ENCODE measurements at places on chromosomes 5 and 9. TPM values are rescaled to one million over a fixed set of nuclear protein-coding genes. Genes with fewer than 3 reads are reported as not detected.

GRCh38 chr5:169873642-169874041 lies 106.7 kb downstream of the INSYN2B start:
- DNase-seq = no peak

SLC31A2 gene
- total RNA-seq = 2.3 TPM

GRCh38 chr9:12915366-12915954 lies 140.6 kb downstream of the LURAP1L start:
- DNase-seq = no peak

SH3RF2 gene
- total RNA-seq = not detected

- peak; percentile 54 for DNase-seq
These were observed 5.5 kb upstream of the DPM2 start for GRCh38 chr9:127943011-127943662.

- DNase-seq = no peak
These were observed 617.5 kb upstream of the WWC1 start for GRCh38 chr5:167673942-167674341.

PCDH12 gene
- total RNA-seq = not detected

BRINP1 gene
- not detected for total RNA-seq

DNA sequence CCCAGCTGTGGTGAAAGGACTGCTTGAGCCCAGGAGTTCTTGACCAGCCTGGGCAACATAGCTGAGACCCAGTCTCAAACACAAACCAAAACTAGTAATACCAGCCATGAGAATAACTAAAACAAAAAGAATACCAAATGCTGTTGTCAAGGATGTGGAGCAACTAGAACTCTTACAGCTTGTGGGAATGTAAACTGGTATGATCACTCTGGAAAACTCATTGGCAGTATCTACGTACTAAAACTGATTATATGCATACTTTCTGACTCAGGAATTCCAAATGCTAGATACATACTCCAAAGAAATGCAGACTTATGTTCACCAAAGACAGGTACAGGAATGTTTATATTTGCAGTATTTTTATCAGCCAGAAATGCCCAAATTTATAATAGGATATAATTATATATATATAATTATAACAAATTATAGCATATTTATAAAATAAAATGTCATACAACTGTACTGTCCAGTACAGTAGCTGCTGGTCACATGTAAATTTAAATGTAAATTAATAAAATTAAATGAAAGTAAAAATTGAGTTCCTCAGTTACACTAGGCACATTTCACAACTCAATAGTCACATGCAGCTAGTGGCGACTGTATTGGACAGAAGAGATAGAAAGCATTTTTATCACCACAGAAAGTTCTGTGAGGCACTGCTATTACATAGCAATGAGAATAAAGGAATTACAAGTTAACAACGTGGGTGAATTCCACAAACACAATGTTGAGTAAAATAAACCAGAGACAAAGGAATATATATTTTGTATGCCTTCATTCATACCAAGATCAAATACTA lies 118.5 kb downstream of the GNAQ start:
- no peak for DNase-seq

- DNase-seq = no peak
These were observed 1.9 kb downstream of the LRRC19 start for GRCh38 chr9:27003426-27004077.

DNA sequence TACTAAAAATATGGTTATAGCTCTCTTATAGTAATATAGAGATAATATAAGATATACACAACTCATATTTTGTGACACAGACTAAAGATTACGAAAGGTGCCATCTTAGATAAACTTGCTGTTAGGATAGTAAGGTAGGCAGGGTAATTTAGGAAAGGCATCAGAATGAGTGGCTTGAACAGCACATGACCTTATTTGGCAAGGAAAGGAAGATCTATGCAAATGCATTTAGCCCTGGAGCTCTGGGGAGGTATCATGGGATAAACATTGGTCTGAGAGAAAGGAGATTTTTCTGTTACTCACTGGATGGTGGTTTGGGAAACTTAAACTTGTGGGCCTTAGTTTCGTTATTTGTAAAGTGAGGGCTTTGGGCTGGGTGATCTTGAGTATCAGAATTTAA lies 65.8 kb downstream of the KCTD16 start:
- DNase-seq = no peak

DNA sequence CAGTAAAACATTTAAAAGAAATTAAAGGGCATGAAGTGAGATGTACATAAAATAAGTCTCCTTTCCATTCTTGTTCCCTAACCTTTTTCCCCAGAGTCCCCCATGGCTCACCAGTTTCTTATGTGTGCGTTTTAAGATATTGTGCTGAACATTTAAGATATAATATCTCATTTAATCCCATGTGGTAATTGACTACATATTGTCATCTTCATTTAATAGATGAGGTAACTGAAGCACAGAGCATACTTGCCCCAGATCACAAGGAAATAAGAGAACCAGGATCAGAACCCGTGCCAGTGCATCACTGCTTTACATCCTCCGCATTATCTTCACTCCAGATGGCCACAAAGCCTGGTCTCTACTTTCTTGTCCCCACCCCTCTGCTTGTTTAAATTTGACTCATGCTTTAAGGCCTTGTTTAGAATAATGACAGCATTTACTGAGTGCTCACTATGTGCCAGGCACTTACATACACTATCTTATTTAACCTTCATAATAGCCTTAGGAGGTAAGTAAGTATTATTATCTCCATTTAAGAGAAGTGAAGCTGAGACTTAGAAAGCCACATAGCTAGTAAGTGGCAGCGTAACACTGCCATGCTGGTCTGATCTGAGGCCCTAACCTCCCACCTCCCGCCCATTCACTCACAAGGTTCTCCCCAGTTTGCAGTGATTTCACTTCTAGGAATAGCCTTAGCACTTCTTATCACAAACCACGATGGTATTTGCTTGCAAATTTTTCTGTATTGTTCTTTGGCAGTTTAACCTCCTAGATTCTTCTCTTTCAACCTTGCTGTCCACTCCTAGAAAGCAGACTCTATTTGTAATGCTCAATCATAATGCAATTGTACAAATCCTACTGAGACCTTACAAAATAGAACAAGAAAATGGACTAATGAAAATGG lies 78.4 kb upstream of the IL6ST start:
- no peak for DNase-seq

GRCh38 chr9:112033237-112034215 lies 136.9 kb downstream of the UGCG start:
- DNase-seq = peak; percentile 56

DNA sequence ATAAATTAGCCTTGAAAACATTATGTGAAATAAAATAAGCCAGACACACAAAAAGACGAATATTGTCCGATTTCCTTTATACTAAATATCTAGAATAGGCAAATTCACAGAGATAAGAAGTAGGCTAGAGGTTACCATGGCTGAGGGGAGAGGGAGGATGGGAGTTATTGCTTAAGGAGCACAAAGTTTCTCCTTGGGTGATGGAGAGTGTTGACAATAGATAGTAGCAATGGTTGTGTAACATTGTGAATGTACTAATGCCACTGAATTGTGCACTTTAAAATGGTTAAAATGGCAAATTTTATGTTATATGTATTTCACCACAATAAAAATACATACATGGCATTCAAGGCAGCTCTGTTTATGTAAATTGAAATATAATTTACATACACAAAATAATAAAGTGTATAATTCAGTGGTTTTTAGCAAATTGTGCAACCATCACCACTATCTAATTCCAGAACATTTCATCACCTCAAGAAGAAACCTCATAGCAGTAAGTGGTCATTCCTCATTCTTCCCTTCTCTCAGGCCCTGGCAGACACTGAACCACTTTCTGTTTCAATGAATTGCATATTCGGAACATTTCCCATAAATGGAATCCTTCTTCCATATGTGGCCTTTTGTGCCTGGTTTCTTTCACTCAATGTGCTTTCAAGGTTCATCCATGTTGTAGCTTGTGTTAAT lies 59.2 kb downstream of the NDST1 start:
- DNase-seq = no peak

NSA2 gene
- 129 TPM for total RNA-seq

GRCh38 chr5:102792705-102793104 lies 37.6 kb downstream of the PAM start:
- DNase-seq = no peak

PCDHA10 gene
- not detected for total RNA-seq

GRCh38 chr9:20111173-20111843 lies 322.5 kb upstream of the SLC24A2 start:
- DNase-seq = no peak

DNA sequence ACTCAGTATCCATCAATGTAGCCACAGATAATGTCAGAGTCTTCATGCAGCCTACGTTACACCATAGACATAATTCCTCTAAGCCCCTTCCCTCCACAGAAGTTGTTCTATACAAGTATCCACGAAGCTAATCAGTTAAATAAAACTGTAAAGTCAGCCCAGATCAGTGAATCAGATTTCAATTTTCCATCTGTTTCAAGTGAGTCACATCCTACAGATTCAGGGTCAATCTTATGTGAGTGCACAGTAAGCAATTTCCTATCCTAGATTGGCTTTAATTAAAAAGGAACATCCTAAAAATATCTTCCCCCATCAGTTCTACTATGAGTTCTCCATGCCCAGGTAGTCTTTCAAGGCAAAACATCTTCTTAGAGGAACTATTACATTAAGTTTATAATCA lies 402.5 kb downstream of the EFNA5 start:
- DNase-seq = no peak

DNA sequence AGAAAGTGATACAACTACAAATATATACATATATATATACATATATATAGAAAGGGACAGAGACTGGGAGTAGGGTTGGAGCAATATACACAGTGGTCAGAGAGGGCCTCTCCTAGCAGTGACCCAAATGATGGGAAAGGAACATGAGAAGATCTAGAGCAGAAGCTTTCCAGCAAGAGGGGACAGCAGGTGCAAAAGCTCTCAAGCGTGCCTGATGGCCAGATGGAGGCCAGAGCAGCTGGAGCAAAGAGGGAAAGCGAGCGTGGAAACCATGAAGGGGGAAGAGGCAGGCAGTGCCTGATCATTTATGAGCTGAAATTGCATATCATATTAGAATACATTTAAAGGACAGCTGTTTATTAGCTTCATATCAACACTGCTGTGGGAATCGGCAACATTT lies 7.6 kb upstream of the GRPEL2 start:
- no peak for DNase-seq

GRCh38 chr9:36123515-36123914 lies 13.0 kb upstream of the GLIPR2 start:
- DNase-seq = no peak

GRCh38 chr5:83741571-83741970 lies 20.9 kb upstream of the HAPLN1 start:
- no peak for DNase-seq

DNA sequence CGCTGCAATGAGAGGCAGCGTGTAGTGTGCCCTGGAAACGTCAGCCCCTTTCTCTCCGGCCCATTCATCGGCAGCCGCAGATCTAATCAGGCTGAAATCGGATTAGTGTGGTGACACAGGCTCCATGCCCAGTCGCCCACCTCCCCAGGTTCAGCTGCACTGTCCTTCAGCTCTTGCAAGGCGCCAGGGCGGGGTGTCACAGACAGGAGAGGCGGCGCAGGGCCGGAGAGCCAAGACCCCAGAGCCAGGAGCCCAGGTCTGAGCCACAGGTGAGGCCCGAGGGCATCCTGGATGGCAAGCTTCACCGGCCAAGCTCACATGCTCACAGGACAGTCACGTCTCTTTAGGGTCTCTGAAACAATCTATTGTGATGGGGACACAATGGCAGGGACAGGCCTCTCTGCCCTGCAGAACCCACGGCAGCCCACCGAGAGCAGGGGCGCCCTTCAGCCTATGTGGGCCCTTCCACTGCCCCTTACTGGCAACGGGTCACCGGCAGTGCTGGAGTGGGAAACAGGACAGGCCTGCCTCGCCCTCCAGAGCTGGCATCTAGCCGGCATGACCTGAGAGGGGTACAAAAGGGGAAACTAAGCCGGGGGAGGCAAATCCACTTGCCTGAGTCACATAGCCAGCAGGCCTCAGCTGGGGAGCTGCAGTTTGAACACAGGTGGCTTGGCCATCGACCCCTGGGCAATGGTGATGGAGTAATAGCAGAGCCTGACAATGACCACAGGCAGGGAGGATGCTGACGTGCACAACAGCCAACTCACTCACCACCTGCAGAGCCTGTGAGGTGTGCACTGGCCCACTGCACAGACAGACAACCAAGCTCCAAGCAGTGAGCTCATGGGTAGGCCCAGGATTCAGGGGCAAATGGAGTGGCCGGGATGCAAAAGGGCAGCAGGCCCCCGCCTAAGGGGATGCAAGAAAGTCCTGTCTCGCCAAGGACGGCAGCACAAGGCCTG lies 48.1 kb downstream of the VAV2 start:
- DNase-seq = no peak

- no peak for DNase-seq
These were observed 47.9 kb downstream of the STOM start for GRCh38 chr9:121322037-121322736.

Measured in B cell (primary cell).